ENCODE measurements at places on chromosomes 2 and 18.

- DNase-seq = no peak
Observed at GRCh38 chr2:231127480-231127879, 2.6 kb upstream of the HTR2B start.

GRCh38 chr2:156573710-156574109 is 137.5 kb downstream of the GPD2 start:
- DNase-seq = no peak

- no peak for DNase-seq
Observed at GRCh38 chr2:240369801-240370585, 65.5 kb upstream of the GPC1 start.

DNA sequence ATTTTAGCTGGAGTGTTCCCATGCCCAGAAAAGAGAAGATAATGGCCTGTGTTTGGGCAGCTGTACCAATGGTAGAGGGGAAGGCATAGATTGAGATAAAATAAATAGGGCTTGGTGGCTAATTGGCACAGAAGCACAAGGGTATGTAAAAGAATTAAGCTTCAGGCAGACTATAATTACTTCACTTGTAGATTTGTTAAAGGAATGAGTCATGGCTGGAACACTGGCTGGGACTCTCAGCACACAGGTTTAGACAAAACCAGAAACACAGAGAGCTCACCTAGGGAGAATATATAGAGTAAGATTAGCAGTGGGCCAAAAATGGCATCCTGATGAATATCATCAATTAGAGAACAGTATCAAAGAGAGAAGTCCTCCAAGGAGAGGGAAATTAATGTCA is 198.3 kb upstream of the FIGN start:
- no peak for DNase-seq

DNA sequence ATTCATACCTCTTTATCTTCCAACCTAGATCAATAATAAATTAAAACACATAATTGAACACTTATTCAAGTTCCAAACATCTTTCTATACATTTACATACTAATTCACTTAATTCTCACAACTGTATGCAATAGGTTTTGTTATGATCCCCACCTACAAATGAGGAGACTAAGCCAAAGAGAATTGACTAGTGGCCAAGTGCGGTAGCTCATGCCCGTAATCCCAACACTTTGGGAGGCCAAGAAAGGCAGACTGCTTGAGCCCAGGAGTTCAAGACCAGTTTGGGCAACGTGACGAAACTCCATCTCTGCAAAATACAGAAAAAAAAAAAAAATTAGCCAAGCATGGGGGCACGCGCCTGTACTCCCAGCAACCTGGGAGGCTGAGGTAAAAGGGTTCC is 36.8 kb downstream of the KCNG3 start:
- DNase-seq = no peak

Measured in activated naive CD4-positive, alpha-beta T cell (primary cell).